ENCODE measurements at places on chromosomes 12 and 14. TPM values are rescaled to one million over a fixed set of nuclear protein-coding genes. Genes with fewer than 3 reads are reported as not detected.

ZNF140 gene
- total RNA-seq = 17.4 TPM

RTL1 gene
- not detected for total RNA-seq

PTPRB gene
- 25.7 TPM for total RNA-seq

DNAI7 gene
- 0.28 TPM for total RNA-seq

OASL gene
- 0.56 TPM for total RNA-seq

DLGAP5 gene
- 53.7 TPM for total RNA-seq

TAS2R9 gene
- not detected for total RNA-seq

C3AR1 gene
- total RNA-seq = 0.56 TPM

DBX2 gene
- total RNA-seq = not detected

E2F7 gene
- total RNA-seq = 28.6 TPM

TC2N gene
- total RNA-seq = 0.56 TPM

SIX4 gene
- total RNA-seq = 8.1 TPM

CACNA2D4 gene
- total RNA-seq = 0.38 TPM

CSAD gene
- total RNA-seq = 5.0 TPM

TDRD9 gene
- total RNA-seq = 2.5 TPM

SERPINA4 gene
- not detected for total RNA-seq

TAOK3 gene
- total RNA-seq = 45.4 TPM

APOF gene
- not detected for total RNA-seq

PROX2 gene
- total RNA-seq = not detected

NGB gene
- not detected for total RNA-seq

OVCH1 gene
- total RNA-seq = under 0.01 TPM

TOX4 gene
- 32.6 TPM for total RNA-seq
